ENCODE measurements at places on chromosomes 6 and 20.
A peak's percentile ranks its signal among the peaks of the same experiment; 100 is the strongest.

DNA sequence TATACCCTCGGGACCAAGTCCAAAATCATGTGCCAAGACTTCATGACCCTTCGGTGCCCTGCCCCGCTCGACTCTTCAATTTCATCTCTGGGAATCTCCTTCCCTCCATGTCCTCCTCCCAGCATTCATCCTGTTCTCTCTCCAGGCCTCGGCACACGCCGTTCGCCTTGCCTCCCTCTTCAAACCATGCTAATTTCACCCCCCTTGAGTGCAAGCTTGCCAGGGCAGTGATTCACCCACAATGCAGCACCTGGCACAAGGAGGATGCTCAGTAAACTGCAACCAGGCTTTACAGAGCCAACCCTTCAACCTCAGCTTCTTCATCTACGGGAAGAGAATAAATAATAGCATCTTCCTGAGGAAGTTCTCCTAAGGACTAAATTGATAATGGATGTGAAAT lies 4.1 kb downstream of the KCNS1 start:
- no peak for DNase-seq

- no peak for DNase-seq
Observed at GRCh38 chr20:51654060-51654459, 111.5 kb upstream of the NFATC2 start.

DNA sequence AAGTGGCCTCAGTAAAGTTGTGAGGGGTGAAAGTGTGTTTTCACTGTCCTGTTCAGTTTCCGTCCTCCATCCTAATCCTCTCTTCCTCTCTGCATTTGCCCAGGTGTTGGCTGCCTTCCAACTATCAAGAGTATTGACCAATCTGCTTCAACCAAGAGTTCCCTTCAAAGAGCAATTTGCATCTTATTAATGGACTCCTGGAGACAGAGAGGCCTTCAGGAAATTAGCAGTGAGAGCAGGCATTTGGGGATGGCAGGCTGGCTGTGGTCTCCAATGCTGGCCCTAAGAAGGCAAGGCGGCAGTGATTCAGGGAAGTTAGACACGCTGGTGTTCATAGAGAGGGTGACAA lies 77.2 kb downstream of the GPR6 start:
- DNase-seq: no peak

DNA sequence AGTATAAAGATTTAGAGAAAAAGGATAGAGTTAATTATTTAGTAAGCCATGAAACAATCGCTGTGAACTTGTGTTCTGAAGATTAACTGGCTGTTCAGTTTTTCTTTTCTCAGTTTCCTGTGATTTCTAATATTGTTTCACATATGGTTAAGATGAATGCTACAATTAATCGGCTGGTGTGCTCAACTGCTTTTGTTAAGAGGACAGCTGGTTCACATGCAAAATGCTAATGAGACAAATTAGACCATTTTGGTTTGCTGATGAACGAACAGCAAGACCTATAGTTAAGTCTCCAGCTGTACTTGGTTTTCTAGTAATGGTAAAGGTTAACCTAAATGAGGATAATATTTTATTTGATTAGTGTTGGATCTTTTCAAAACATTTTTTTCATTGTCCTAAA lies 10.8 kb upstream of the NHSL1 start:
- DNase-seq: no peak

DNA sequence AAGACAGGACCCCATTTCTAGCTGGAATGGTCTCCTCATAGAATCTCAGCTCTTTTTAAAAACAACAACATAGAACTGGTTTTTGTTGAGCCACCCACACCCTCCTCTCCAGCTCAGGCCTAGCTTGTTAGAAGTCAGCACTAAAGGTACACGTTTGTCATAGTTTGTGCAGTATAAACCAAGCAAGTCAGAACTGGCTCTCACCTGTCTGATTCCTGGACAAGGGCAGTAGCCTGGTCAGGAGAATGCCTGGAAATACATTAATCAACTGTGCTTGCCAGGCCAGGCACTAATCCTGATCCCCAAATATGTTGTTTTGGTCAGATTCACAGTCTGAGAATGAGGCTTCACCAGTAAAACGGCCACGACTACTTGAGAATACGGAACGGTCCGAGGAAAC lies 296.7 kb downstream of the ZFAND3 start:
- no peak for DNase-seq

- peak; percentile 19 for DNase-seq
Observed at GRCh38 chr6:12009876-12010634, 2.1 kb upstream of the HIVEP1 start.

DNA sequence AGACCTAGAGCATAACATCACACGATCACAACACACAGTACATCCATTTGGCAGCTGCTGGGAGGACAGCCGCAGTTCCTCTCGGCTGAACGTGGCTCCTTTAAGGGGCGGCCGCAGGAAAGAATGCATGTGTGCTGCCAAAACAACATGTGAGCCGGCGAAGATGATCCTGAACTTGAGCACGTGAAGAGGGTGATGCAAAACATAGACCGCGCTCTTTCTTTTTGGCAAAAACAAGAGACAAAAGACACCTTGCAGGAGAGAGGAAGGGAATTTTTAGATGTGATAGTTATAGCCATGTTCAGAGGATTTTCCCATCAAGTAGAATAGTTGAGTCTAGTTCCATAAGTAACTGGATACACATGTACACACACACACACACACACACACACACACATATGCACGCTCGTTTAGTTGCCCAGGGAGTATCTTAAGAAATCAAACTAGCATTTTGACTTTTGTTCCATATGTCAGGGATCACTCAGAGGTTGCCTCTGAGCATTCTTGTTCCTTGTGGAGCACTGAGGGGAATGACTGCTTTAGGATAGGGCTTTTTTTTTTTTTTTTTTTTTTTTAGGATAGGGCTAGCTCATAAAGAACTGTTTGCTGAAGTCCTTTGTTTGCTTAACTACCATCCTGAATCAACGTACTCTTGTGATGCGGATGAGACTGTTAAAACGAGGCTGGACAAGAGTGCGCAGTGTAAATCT lies 21.7 kb upstream of the RANBP9 start:
- peak; percentile 93 for DNase-seq

DNA sequence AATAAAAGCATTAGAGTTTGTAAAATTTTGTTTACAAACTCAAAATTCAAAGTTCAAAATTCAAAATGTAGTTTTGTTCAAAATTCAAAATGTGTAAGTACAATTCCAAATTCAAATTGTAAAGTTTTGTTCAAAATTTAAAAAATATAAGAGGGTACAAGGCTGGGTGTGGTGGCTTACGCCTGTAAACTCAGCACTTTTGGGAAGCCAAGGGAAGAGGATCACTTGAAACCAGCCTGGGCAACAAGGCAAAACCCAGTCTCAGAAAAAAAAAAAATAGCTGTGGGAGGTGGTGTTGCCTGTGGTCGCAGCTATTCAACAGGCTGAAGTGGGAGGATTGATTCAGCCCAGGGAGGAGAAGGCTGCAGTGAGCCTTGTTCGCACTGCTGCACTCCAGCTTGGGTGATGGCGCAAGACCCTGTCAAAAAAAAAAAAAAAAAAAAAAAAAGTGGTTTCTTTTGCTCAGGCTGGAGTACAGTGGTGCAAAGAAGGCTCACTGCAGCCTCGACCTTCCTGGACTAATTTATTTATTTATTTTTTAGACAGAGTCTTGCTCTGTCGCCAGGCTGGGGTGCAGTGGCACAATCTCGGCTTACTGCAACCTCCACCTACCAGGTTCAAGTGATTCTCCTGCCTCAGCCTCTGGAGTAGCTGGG lies 5.4 kb upstream of the ZBTB12 start:
- DNase-seq: peak; percentile 67

GRCh38 chr6:77073410-77073760 lies 389.9 kb downstream of the HTR1B start:
- DNase-seq: no peak

DNA sequence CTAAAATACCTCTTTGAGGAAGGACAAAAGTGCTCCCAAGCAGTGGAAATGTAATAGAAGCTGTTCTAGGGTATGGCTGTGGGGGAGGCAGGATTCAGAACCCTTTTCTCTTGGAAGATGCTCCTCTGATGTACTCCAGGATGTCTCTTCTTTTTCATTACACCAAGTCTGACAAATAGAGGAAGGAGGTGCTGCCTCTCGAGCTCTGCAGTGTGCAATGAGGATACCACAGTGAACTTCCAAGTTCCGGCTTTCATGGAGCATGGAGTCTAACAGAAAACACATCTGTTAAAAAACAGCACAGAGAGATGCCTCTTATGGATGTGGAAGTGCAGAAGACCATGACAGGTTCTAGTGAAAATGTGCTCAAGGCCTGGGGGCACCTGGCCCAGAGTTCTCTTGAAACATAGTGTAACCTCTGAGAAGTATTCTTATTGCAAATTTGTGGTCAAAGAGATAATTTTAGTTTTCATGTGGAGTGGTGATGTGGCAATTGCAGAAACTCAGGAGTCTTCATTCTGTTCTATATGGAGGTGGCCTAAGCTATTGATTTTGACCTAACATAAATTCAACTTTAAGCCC lies 362.0 kb upstream of the CITED2 start:
- DNase-seq: no peak

- no peak for DNase-seq
Observed at GRCh38 chr6:125509477-125509876, 207.7 kb upstream of the HDDC2 start.

GRCh38 chr6:85865420-85866369 lies 223.0 kb upstream of the SYNCRIP start:
- DNase-seq: peak; percentile 30

DNA sequence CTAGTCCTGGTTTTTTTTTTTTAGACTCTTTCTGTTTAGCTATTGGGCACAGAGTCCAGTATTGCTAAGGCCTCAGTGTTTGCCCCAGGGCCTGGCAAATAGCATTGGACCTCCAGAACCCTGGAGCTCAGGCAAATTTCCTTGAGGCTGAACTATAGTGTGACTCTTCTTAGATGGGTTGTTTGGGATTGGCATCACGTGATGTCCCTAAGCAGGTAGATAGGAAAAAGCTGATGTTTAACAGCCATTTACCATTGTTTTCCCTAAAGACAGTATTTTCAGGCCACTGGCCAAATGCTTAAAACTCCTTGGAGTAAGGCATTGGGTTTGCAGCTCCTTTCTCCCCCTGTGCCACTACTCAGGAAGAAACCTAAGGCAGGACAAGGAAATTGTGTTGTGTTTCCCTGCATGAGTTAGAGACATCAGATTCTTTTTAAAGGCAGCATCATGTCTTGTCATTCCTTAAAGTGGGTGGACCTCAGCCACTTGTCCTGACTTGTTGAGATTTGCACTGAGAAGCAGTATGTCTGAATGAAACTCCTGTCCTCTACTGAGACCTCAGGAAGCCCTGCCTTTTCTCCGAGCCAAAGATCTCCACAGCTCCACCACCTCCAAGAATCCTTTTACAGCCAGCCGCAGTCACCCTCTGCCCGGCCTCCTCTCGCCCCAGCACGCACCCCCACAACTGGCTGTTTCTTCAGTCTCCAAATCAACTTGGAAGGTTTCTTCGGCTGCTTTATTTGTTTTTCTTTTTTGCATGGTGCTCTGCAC lies 46.2 kb upstream of the RNF144B start:
- DNase-seq: no peak

DNA sequence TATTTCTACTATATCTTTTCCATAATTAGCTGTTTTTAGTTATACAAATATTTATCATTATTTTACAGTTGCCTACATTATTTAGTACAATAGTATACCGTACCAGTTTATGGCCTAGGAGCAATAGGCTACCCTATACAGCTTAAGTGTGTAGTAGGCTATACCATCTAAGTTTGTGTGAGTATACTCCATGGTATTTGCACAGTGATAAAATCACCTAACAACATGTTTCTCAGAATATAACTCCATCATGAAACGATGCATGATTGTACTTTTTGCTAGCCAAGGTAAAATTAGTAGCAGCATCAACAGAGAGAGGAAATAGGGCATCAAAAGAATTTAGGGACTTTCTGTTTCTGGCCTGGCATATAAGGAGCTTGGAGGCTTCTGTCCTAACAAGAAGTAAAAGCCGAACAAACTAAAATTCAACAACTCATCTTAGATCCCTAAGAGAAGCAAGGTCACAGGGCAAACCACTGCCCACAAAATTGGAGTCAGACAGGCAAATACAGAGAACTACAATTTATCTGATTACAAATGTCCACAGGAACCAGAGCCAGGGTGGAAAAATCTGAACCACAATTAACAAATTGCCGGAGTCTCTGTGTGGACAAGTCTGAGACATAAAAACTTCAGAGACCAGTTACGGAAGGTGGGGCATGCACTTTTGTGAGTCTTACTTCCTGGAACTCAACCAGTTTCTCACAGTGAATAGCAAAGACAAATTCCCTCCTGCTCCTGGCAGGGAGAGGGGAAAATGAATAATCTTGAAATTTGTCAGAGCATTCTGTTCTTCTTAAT lies 671.4 kb downstream of the RFPL4B start:
- peak; percentile 76 for DNase-seq

GRCh38 chr6:6586671-6587526 lies 1.6 kb upstream of the LY86 start:
- no peak for DNase-seq

GRCh38 chr6:170080828-170081371 lies 210.0 kb downstream of the DLL1 start:
- DNase-seq: no peak

- peak; percentile 24 for DNase-seq
Observed at GRCh38 chr6:74733830-74734620, 471.8 kb downstream of the COL12A1 start.

DNA sequence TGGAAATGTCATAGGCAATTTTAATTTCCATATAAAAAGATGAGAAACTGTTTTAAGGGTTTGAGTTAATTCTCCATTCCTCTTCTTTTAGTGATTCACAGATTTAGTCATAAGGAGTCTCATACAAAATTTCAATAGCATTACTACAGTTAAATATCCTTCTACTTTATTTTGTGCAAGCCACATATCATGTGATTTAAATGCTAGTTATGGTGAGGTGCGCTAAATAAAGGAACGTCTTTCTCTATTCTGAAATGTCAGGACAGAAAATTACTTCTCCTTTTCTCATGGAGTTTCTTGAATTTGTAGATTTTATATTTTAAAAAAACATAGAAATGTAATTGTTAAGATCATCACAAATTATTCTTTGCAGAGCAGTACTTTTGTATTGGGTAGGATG lies 50.0 kb upstream of the SUPT3H start:
- no peak for DNase-seq

- DNase-seq: no peak
Observed at GRCh38 chr6:98925831-98926230, 21.9 kb downstream of the FBXL4 start.

DNA sequence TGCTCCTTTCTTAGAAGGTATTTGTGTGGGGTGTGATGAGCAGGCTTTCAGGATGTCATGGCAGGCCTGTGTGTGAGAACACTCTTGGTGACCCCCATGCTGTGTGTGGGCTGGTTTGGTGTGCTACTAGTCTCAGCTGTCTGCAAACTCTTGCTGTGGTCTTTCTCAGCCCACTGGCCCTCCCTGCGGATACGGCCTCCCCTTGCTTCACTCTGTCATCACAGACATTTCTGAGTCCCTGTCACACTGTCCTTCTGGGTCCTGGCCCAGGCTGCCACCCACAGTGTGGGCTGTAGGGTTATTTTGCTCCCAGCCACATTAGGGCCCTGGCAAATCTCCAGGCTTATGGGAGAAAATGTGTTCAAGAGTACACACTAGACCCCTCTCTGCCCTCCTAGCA lies 39.0 kb upstream of the ARMC2 start:
- no peak for DNase-seq

GRCh38 chr20:4111440-4112411 lies 96.4 kb upstream of the RNF24 start:
- no peak for DNase-seq

Data from AG20443 (cell line).